ENCODE measurements at places on chromosomes 12 and 14.

- no peaks in the 10 kb centered on the region for H3K4me1 ChIP-seq
- no peaks in the 10 kb centered on the region for H3K27me3 ChIP-seq
- no peak for DNase-seq
- H3K36me3 ChIP-seq: no peaks in the 10 kb centered on the region
- no peak overlapping the region for H3K27ac ChIP-seq
Observed at GRCh38 chr12:41013881-41014642, 174.1 kb upstream of the PDZRN4 start.

DNA sequence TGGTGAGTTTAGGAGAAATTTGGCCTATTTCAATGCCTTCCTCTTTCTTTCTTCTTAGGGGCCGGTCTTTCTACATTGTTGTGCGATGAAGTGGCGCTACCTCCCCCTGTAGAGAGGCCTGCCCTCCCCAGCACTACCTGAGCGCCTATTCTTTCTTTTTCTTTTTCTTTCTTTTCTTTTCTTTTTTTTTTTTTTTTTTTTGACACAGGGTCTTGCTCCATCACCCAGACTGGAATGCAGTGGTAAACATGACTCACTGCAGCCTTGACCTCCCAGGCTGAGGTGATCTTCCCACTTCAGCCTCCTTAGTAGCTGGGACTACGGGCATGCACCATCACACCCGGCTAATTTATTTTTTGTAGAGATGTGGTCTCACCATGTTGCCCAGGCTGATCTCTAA is 136.1 kb upstream of the MAX start:
- peaks cover 31% of the 10 kb centered on the region for H3K4me1 ChIP-seq
- peak overlapping the region; percentile 97 for H3K27ac ChIP-seq
- peak; percentile 78 for DNase-seq
- H3K27me3 ChIP-seq: no peaks in the 10 kb centered on the region
- no peaks in the 10 kb centered on the region for H3K36me3 ChIP-seq

DNA sequence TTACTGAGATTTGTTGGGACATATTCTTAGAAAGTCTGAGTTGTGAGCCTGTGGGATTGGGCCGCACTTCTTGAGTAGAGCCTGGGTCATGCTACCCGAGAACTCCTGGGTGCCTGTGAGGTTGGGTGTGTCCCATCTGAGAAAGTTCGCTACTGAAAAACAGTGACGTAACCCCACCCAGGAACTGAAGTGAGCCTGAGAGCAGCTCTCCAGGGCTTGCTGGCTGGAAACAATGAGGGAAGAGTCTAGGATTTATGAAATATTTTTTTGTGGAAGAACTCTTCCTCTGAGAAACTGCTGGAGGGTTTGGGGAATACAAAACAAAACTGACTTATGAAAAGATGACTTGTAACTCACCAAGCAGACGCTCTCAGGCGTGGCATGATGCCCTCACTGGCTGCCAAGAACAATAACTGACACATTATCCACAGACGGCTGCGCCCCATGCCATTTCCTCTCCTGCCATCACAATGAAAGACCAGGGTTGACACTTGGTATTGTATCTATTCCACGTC is 69.2 kb downstream of the RASSF3 start:
- H3K27me3 ChIP-seq: no peaks in the 10 kb centered on the region
- H3K4me1 ChIP-seq: peaks cover 14% of the 10 kb centered on the region
- no peak for DNase-seq
- no peaks in the 10 kb centered on the region for H3K36me3 ChIP-seq
- no peak overlapping the region for H3K4me3 ChIP-seq

GRCh38 chr12:80175307-80175930 is 76.1 kb downstream of the OTOGL start:
- no peaks in the 10 kb centered on the region for H3K4me1 ChIP-seq
- no peaks in the 10 kb centered on the region for H3K36me3 ChIP-seq
- H3K27me3 ChIP-seq: no peaks in the 10 kb centered on the region
- no peak for DNase-seq

GRCh38 chr12:112615196-112615595 is 176.4 kb upstream of the RPH3A start:
- H3K4me3 ChIP-seq: no peak overlapping the region
- H3K36me3 ChIP-seq: no peaks in the 10 kb centered on the region
- no peaks in the 10 kb centered on the region for H3K4me1 ChIP-seq
- H3K27me3 ChIP-seq: no peaks in the 10 kb centered on the region
- H3K27ac ChIP-seq: no peak overlapping the region

- no peaks in the 10 kb centered on the region for H3K27me3 ChIP-seq
- no peak overlapping the region for H3K4me3 ChIP-seq
- DNase-seq: peak; percentile 13
- H3K27ac ChIP-seq: no peak overlapping the region
Observed at GRCh38 chr14:97456958-97457357, 659.8 kb downstream of the VRK1 start.

DNA sequence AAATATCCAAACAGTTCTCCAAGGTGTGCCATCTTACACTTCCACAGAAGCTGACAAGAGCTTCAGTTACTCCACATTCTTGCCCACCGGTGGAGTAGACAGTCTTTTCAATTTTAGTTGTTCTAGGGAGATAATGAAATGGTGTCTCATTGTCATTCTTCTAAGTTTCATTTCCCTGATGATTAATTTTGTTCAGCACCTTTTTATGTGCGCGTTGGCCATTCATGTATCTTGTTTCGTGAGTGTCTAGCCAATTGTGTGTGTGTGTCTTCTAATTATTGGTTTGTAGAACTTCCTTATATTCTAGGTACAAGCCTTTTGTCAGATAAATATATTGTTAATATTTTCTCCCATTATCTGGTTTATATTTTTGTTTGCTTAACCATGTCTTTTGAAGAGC is 63.1 kb downstream of the GLT1D1 start:
- H3K36me3 ChIP-seq: no peaks in the 10 kb centered on the region
- H3K27me3 ChIP-seq: no peaks in the 10 kb centered on the region
- no peaks in the 10 kb centered on the region for H3K4me1 ChIP-seq
- no peak overlapping the region for H3K27ac ChIP-seq

- H3K27ac ChIP-seq: peak overlapping the region; percentile 19
- H3K4me1 ChIP-seq: peaks cover 17% of the 10 kb centered on the region
- no peaks in the 10 kb centered on the region for H3K27me3 ChIP-seq
- H3K4me3 ChIP-seq: no peak overlapping the region
- H3K36me3 ChIP-seq: no peaks in the 10 kb centered on the region
Observed at GRCh38 chr12:3055026-3055703, 22.0 kb upstream of the TSPAN9 start.

- no peak for DNase-seq
- H3K4me1 ChIP-seq: no peaks in the 10 kb centered on the region
- no peaks in the 10 kb centered on the region for H3K27me3 ChIP-seq
- no peak overlapping the region for H3K27ac ChIP-seq
- H3K36me3 ChIP-seq: no peaks in the 10 kb centered on the region
Observed at GRCh38 chr12:34212651-34213050, 190.4 kb downstream of the ALG10 start.

Data from trophoblast cell (in vitro differentiated cells and primary cell).